Fibroblast of upper back skin (primary cell): ENCODE measurements at places on chromosomes 11 and 22.

- DNase-seq: no peak
These were observed 661.9 kb downstream of the CNTN5 start for GRCh38 chr11:99682646-99683045.

GRCh38 chr11:69352715-69353319 is 58.9 kb downstream of the MYEOV start:
- DNase-seq: peak; percentile 90

- DNase-seq: no peak
These were observed 926 bp downstream of the PGR start for GRCh38 chr11:101128571-101129202.

DNA sequence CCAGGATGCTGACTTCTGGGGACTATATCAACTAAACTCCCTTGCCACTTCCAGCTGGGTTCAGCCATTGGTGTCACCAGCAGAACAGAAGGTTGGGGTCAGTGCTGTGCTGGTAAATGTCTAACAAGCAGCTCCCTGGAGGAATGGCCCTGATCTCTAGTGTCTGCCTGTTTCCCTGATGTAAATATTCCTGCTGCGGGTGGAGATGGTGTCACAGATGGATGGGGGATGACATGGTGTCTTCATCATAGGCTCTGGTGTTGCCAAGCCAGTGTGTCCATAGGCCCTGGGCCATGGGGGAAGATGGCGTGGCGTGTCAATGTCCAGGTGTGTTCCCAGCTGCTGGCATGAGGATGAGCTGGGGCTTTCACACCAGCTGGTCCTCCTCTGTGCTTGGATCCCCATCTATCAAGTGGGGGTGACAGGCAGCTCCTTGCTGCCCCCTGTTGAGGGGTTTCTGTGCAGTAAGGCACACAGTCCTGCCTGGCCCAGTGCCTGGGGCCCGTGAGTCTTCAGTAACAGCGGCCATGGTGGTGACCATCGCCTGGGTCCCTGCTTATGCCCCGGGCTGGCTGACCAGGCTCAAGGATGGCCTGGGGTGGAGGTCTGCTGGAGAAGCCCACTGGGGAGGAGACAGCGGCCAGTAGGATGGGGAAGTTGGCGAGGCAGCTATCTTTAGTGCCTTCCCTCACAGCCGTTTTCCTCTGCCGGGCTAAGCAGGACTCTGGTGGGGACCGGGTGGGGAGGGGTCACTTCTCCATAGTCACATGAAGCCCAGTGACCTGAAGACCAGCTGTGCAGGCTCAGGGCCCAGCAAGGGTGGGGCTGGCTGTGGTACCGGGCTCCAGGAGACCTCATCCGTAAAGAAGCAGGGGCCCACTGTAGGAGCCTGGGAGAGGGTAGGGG is 12.7 kb downstream of the RPL3 start:
- DNase-seq: peak; percentile 25

- DNase-seq: no peak
These were observed 3.7 kb downstream of the POLR2F start for GRCh38 chr22:37957232-37957631.

GRCh38 chr11:66879583-66879982 is 22.7 kb downstream of the LRFN4 start:
- DNase-seq: no peak

- DNase-seq: peak; percentile 49
These were observed 90.2 kb downstream of the DDX10 start for GRCh38 chr11:108754901-108755625.

GRCh38 chr22:43377896-43378704 is 33.7 kb upstream of the MPPED1 start:
- peak; percentile 29 for DNase-seq

DNA sequence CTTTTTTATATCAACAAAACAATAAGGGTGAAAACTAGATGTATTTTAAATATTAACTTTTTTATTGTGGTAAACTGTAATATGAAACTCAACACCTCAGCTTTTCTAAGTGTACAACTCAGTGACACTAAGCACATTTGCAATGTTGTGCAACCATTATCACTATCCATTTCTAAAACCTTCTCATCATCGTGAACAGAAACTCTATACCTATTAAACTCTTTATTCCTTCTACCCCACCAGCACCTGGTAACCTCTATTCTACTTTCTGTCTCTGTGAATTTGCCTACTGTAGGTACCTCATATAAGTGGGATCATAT is 9.4 kb downstream of the HORMAD2 start:
- no peak for DNase-seq

DNA sequence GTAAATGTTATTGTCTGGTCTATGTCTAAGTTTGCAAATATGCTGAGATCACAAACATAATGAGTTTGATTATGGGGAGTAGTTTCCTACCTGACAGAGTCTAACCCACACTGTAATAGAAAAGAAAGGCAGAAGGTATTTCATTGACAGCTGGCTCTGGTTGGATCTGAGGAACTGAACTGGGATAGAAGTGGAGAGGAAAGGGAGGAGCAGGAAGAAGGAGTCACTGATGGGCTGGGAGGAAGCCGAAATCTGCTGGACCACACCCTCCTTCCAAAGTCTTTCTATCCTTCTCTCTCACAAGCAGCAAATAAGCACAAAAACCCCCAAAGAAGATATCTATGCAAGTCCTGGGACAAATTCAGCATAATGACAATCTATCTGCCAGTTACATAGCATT is 11.7 kb downstream of the BLID start:
- DNase-seq: no peak

DNA sequence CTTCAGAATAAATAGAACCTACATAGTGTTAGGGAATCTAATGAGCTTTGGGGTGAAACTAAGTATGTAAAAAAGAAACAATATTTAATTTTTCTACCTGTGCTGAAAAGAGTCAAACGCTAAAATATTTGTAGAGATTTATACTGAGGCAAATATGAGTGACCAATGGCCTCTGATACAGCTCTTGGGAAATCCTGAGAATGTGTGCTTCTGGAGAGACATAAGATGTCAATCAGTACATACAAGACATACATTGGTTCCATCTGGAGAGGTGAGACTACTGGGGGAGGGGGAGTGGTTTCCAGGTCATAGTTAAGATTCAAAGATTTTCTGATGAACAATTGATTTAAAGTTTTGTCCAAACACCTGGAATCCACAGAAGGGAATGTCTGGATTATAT is 970 bp downstream of the ASRGL1 start:
- no peak for DNase-seq

DNA sequence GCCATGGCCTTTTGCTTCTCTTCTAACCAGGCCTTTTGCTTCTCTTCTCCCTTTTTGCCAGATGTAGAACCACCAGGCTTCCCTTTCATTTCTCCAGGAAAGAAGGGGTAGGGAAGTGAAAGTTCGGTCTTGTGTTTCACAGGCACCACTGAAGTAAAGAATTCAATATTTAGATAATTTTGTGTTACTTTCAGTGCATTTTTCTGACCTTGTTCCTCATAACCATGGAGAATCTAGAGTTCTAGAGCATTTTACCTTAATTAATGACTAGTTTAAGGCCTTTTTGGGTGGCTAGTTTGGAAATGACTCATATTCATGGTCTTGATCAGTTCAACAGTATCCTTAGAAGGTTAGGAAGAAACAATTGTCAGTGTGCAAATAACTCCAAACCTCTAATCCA is 22.7 kb downstream of the GRAMD1B start:
- no peak for DNase-seq

GRCh38 chr11:38510041-38510440 is 1912.0 kb upstream of the RAG2 start:
- DNase-seq: no peak

DNA sequence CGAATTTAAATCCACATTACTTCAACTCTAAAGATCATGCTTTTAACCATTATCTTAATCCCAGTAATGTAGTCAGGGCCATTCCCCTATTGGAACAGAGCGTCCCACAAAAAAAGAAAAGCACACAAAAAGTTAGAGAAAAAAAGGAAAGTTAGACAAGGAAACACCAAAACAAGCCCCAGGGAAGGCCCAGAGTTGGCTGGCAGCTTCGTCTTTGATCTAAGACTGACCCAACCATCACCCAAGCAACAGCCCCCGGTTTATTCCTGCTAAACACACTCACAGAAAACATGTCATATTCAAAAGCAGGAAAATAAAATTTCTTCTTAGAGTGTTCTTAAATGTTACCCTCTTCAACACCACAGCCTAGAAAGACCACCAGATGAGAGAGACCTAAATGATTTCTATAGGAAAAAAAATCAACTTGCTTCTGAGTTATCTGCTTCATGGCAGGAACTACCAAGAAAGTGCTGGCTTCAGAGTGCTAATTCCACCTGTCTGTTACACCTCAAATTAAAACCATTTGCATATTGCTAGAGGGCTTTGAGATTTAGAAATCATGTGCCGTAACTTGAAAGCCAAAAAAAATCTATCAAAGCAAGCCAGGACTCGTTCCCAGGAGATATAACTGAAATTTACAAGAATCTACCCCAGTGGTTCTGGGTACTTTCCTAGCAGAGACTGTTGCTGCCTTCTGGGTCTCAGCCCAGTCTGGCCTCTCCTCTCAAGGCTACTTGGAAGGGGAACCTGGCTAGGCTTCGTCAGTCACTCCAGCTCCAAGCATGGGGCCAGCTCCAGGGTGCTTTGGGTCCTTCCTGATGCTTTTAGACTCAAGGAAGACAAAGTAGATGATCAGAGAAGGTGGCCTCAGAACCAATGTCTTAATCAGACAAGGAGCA is 31.2 kb downstream of the POU2AF3 start:
- no peak for DNase-seq

DNA sequence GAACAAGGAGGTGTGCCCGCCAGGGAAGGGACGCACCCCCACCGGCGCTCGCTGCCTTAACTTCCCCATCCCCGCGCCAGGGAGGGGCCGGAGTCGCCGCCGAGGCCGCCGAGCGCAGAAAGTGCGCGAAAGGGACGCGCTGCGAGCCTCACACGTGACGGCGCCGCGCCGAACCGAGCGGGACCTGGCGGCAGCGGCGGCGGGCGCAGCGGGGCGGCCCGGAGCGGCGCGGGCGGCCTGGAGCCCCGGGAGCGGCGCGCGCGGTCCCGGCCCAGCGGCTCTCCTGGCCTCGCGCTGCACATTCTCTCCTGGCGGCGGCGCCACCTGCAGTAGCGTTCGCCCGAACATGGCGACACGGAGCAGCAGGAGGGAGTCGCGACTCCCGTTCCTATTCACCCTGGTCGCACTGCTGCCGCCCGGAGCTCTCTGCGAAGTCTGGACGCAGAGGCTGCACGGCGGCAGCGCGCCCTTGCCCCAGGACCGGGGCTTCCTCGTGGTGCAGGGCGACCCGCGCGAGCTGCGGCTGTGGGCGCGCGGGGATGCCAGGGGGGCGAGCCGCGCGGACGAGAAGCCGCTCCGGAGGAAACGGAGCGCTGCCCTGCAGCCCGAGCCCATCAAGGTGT is at the start of gene SORL1:
TSS of gene SORL1 (plus strand) at position 329 of the 623 bp plus-strand sequence. CDS start at position 347, 18 bp downstream.
- DNase-seq: peak; percentile 47

DNA sequence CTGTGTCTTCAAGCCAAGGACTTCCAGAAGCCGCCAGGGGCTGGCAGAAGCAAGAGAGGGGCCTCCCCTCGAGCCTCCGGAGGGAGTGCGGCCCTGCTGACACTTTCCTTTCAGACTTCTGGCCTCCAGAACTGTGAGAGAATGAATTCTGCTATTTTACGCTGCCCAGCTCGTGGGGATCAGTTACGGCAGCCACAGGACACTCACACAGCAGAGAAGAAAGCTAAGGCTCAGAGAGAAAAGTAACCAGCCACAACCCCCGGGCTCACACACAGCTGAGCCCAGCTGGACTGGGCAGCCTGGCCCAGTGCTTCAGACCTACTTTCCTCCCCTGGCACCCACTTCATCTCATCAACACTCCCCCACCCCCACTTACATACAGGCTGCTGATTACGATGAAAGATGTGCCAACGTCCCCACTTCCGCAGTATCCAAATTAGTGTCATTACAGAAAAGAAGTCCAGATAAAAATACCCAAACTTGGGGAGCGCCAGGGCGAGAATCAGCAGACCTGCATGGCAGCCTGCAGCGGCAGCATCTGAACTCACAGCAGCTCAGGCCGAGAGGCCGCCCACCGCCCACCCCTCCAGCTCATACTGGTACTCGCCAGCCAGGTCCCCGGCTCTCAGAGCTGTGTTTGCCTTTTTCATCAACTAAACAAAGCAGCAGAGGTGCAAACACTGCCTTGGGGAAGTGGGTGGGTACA is 15.3 kb downstream of the PHF21B start:
- no peak for DNase-seq

DNA sequence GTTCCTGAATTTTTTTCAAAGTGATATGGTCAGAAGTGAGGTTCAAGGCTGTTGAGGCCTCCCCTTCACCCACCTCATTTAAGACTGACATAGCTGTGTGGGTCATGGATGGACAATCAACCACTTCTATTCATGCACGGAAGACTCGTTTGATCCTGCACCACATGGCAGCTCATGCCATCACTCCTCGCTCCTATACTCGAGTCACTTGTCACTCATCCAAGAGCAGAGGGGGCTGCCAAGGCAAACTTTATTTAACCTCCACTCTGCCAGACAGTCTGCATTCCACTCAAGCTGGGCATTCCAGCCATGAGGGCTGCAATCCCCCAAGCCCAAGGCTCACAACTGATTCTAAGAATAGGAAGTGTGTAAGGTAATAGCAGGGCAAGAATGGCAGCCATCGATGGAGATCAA is 34.1 kb downstream of the SNX19 start:
- DNase-seq: peak; percentile 37

- DNase-seq: peak; percentile 12
These were observed 30.3 kb downstream of the ATM start for GRCh38 chr11:108253176-108253575.

DNA sequence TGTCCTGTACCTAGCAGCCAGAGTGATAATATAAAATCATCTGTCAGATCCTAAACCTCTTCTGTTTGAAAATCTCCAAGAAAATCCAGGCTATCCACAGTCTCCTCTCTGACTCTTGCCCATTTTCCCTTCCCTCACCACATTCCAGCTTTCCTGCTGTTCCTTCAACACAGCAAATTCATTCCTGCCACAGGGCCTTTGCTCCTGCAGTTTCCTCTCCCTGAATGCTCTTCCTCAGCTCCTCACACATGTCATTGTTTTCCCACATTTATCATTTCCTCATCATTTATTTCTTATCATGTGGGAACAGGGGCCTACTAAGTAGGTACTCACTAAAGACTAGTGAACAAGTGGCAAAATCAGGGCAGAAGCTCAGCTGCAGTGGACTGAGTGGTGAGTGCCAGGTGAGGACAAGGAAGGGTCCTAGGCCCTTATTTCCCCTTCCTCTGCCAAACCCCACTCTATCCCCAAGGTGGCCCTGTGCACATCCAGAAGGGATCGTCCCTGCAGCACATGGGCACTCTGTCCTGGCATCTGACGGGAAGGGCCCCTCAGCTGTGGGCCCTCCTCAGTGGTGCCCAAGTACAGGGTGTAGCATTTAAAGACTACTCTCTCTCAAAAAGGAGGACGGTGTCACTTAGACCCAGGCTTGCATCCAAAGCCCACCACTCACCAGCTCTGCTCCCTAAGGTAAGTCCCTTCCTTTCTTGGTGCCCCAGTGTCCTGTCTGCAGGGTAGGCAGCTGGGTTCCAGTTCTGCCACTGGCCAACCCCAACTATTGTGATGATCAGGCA is 2.0 kb downstream of the LRRC32 start:
- no peak for DNase-seq

GRCh38 chr22:48105259-48105658 is 1342.8 kb downstream of the TBC1D22A start:
- DNase-seq: no peak
